ENCODE measurements at places on chromosomes 16 and 17.

DNA sequence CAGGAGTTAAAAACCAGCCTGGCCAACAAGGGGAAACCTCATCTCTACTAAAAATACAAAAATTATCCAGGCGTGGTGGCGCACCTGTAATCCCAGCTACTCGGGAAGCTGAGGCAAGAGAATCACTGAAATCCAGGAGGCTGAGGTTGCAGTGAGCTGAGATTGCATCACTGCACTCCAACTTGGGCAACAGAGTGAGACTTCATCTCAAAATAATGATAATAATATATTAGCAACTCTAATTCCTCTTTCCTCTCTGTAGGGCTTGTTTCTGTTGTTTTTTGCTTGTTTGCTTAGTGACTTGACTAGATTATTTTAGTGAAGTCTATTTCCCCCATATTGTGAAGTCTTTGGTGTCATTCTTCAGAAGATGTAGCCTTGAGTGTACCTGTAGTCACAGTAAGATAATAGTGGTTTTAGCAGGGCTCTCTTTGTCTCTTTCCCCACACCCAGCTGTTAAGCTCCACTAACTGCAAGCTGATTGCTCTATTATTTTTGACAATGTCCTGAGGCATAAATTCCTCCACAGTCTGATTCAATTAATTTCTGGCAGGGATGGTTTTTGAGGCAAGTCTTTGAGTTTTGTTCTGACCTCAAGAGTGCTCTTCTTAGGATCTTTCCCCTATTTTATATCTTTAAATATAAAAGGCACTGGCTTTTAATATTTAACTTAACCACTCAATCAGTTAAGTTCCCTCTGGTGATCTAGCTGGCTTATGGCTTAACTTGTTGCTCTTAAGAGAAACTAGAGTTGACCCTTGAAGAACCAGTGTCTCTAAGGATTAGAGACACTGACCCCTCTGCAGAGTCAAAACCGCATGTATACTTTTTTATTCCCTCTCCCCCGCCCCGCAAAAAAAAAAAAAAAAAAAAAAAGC, 18.6 kb upstream of the TNFSF12 start:
- DNase-seq: no peak

GRCh38 chr17:74799097-74799496, 23.0 kb upstream of the NAT9 start:
- DNase-seq: no peak

DNA sequence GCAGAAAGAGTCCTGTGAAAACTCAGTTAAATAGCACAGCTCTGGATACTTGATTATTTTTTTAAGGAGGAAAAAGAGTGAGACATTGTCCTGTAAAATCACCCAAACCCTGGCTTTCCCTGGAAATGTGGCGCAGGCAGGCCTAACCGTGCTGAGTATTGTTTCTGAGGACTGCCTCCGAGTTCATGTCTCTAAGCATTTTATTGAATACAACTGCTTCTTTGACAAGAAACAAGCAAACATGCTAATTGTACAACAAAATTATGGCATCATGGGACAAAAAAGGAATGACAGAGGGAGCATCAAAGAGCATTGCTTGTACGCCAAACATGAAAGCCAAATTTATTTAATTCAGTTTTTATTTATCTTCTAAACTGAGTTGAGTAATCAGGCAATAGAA, 64.5 kb upstream of the HSBP1 start:
- no peak for DNase-seq

DNA sequence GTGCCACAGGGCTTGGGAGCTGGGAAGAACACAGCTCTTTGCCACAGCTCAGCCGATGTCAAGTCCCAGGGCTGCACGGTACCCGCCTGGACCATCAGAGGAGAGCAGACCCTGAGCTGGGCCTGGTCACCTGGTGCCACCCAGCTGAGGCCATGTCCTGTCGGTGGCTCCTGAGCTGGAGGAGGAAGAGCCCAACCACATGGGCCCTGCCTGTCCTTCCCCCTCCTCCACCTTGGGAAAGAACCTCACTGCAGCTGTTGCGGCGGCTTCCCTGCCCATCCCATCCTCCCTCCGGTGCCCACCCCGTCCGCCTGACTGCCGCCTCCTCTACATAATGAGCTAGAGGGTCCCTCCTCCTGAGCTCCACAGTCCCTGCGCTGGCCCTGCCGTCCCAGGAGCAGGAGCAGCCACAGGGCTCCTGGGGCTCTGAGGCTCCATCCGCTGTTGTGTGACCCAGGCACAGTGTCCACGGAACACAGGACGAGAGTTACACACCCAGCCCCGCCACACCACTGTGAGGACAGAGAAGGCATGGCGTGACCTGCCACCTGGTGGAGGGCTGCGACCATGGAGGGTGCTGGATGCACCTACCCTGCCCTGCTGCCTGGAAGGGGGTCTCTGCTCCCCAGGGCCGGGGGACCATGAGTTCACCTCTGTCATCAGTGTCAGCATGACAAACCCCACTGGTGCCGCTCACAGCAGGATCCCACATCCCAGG, 21.4 kb upstream of the CHMP6 start:
- DNase-seq: no peak

- no peak for DNase-seq
Observed at GRCh38 chr16:4403133-4403949, 13.1 kb downstream of the CORO7 start.

- no peak for DNase-seq
Observed at GRCh38 chr16:14028202-14028601, 42.9 kb upstream of the MRTFB start.

GRCh38 chr16:70470927-70471341, 16.5 kb downstream of the FCSK start:
- DNase-seq: no peak

- DNase-seq: no peak
Observed at GRCh38 chr17:64083563-64084085, 46.3 kb downstream of the ERN1 start.

GRCh38 chr16:85612191-85612800, 826 bp upstream of the GSE1 start:
- DNase-seq: no peak

DNA sequence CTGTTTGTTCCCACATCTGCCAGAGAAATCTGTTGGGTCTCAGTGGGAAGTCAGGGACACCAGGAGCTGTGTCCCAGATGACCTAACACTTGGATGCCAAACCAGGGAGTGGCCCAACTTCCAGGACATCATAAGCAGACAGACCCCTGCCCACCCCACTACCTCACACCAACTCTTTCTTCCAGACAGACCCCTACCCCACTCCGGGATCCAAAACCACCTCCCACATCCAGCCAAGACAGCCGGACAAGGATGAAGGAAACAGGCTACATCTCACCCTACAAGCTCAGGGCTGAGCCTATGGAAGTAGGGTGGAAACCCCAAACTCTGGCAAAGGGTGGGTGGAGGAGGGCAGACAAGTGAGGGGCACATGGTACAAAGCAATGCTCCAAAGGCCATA, 3.6 kb downstream of the HDAC5 start:
- DNase-seq: no peak

- DNase-seq: no peak
Observed at GRCh38 chr17:63512896-63513644, 10.1 kb upstream of the KCNH6 start.

DNA sequence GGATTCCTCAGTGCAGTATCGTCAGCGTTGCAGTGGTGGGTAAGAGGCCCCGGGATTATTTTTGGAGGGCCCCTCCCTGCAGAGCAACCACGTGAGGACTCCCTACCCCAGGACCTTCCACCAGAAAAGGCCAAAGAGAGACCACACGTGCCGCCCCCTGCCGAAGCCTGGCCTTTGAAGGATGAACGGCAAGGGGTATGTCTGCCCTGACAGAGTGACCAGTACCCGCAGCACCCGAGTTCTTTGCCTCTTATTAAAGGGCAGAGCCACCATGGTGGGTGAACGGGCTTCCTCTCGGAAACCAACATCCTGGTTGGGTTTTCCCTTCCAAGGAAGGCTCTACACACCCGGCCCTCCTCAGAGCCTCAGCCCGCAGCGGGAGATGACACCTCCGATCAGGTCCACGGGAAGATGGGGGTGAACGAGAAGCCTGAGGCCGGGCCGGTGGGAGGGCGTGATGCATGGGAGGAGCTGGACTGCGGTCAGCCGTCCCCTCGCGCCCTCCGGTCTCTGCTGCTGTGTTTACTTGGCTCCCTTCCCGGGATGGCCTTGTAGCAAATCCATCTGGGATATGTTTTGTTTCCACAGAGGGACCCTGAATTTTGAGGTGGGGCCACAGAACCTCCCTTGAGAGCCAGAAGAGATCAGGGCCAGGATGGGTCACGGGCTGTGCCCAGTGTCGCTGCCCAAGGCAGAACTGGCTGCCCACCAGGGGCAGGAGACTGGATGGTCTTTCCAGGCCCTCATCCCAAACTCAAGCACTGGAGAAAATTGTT, 49.1 kb downstream of the TBC1D16 start:
- DNase-seq: no peak

- no peak for DNase-seq
Observed at GRCh38 chr17:22703786-22704441, 1011.6 kb downstream of the KCNJ18 start.

DNA sequence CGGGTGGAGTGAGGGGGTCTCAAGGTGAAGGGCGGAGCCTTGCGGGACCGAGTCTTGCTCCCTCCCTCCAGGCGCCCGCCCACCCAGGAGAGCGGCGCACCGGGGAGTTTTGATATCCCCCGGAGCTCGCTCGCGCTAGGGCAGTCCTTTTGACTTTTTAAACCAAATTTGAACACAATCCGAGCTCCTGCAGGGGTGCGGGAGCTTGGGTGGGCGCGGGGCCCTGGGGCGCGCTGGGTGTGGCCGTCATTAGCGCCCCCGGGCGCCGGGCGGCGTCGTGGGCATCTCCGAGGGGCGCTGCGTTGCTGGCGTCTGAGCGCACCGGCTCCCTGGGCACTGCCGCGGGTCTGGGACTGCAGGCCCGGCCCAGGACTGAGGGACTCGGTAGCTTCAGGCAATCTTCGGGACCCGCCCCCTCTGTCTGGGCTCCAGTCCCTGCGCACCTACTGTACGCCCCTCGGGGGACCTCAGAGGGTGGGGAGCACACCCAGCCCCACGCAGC, 10.9 kb downstream of the MAF start:
- no peak for DNase-seq

GRCh38 chr17:65407017-65407416, 154.4 kb downstream of the AXIN2 start:
- DNase-seq: no peak

GRCh38 chr17:48051706-48052486, 3.7 kb downstream of the NFE2L1 start:
- no peak for DNase-seq

- DNase-seq: no peak
Observed at GRCh38 chr17:27912964-27913363, 19.8 kb upstream of the LYRM9 start.

DNA sequence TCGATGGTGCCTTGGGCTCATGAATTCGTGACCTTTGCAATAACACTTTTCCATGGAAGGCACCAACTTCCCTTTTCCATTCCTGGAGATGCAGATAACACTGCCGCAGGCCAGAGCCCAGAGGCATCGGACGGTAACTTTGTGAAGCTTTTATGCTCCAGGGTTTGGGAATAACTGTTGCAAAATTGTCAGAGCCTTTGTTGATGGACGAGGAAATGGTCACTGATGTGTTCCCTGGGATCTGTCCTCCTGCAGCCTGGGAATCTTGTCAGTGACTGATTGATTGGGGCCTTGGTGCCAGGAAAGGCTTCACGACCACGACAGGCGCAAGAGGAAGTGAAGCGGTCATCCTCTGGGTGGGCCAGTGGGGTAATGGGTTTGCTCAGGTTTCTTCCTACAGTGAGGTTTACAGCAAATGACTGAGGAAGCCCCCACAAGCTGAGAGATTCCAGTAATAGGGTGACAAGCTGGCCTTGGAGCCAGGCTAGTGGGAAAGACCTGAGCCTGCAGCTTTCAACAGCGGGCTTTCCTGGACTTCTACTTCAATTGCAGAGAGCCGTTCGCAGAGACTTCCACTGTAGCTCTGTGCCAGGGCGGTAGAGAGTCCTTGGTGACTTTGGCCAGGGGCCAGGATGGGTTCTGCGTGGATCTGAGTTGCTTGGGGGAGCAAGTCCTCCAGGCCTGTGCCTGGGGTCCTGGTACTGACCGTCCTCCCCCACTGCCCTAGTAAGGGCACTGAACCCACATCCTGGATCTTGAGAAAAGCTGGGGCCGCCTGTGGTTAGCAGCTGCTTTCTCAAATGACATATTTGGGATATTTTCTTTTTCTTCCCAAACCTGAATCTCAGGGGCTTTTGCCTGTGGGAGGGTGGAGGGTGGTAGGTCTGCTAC, 37.6 kb downstream of the PGS1 start:
- no peak for DNase-seq

All from cortex of kidney (tissue), 1 donor.